Renal cortex interstitium (tissue), 15 donors: ENCODE measurements at places on chromosomes 5 and 9. TPM values are rescaled to one million over a fixed set of nuclear protein-coding genes. Genes with fewer than 3 reads are reported as not detected.

- no peak for DNase-seq
Measured at GRCh38 chr9:16469184-16469583, 401.3 kb downstream of the BNC2 start.

GRCh38 chr9:68537616-68537880 lies 3.1 kb downstream of the TMEM252 start:
- no peak for DNase-seq

GRCh38 chr9:124520206-124520596 lies 13.0 kb upstream of the NR5A1 start:
- no peak for DNase-seq

LIFR gene
- polyA plus RNA-seq: 82.8 TPM

DNA sequence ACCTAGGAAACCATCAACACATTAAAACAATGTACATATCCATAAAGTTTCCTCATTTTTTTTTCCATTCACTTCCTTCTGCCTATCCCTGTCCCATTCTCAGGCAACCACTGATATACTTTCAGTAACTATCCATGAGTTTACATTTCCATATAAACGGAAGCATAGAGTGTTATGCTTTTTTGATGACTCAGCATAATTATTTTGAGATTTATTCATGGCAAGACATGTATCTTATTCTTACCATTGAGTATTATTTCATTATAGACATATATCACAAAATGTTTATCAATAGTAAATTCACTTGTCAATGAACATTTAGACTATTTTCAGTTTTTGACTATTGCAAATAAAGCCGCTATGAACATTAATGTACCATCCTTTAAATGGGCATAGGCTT lies 1786.8 kb upstream of the ACO1 start:
- DNase-seq: no peak

- no peak for DNase-seq
Measured at GRCh38 chr5:158801268-158801667, 298.4 kb downstream of the EBF1 start.

DNA sequence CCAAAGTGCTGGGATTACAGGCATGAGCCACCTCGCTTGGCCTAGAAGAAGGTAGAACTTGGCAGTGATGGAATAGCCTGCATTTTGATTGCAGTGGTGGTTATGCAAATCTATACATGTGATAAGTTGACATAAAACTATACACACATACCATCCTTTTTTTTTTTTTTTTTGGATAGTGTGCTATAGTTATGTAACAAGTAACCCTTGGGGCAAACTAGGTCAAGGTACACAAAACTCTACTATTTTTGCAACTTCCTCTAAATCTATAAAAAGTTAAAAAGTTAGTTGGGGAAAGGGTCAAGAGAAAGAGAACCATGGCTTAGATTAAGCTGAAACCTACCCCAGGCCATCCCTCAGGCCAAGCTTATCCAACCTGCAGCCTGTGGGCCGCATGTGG lies 11.1 kb downstream of the TRIM14 start:
- DNase-seq: no peak

- no peak for DNase-seq
Measured at GRCh38 chr5:81303563-81303962, 2.2 kb downstream of the ZCCHC9 start.
